ENCODE measurements at places on chromosomes 16 and 17.

DNA sequence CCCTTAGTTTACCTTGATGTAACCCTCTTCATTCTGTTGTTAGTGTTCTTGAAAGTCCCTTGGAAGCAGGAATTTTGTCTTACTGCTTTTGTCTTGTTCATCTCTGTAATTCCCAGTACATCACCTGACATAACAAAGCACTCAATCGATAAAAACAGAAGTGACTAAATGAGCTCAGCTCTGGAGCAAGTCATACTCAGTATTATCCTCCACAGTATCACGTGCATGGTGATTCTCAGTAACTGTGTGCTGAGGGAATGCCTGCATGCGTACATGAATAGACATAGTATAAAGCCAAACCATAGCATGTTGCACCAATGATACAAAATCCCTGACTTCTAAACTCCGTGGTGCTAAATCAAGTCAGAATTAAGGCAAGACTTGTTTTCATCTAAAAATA is 7.2 kb downstream of the KRT38 start:
- DNase-seq = no peak

GRCh38 chr17:3921502-3922319 is 5.4 kb upstream of the P2RX1 start:
- DNase-seq = no peak

DNA sequence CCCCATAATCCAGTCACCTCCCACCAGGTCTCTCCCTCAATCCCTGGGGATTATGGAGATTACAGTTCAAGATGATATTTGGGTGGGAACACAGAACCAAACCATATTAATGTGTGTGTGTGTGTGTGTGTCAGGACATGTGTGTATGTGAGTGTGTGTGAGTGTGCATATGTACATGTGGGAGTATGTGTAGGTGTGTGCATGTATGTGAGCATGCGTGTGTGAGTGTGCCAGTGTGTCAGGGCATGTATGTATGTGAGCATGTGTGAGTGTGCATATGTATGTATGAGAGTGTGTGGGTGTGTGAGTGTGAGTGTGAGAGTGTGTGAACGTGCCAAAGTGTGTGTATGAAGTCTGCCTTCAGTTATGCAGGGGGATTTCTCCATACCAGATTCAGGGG is 37.8 kb downstream of the RGS9 start:
- DNase-seq = no peak

DNA sequence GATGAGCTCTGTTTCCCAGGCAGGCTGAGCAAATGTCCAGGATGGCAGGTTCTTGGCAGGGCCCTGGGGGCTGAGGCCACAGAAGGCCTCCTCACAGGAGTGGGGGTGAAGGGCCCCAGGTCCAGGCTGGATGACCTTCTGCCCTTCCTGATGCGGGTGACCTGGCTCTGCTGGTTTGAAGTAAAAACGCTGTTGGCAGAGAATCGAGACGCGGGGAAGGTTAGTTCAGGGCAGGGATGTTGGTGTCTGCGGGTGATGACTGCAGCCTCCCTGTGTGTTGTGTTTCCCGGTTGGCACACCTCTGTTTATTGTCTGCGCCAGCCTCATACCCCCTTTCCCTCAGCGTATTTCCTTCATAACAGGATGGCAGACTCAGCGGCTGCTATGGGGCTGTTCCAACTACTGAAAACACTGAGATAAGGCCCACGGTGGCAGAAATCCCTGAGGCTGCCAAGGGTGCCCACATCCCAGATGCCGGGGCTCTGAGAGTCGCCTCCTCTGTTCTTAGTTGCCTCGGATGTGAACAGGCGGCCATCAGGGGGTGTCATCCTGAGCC is 104.6 kb downstream of the METRNL start:
- peak; percentile 55 for DNase-seq

DNA sequence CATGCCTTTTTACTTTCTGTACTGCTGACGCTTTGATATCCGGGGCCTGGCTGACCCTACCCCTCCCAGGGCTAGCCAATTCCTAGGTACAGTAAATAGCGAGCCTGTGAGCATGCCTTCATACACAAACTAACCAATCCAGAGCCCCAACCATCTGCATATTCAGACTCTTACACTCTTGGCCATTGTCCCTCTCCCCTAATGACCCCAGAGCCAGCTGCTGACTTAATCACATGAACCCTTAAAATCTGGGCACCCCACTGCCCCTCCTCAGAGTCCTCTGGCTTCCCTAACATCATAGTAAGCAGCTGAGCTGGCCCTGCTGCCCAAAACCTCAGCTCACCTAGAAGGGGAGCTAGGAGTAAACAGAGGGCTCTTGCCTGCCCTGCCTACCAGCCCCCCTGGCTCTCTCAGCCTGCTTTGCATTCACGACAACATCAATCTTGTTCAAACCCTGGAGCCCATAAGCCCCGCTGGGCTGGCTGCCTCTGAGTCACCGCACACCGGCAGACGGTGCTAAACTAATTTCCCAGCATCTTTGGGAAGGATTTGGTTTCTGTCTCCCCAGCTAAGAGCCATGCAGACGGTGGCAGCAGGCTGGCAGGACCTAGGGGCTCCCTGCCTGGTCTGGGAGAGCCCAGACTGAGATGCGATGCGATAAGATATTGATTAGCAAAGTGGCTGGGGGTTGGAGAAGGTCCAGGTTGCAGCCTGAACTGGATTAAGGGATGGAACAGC is 63.2 kb downstream of the CLEC19A start:
- DNase-seq = no peak

GRCh38 chr17:19443148-19443547 is 32.1 kb downstream of the RNF112 start:
- DNase-seq = no peak

DNA sequence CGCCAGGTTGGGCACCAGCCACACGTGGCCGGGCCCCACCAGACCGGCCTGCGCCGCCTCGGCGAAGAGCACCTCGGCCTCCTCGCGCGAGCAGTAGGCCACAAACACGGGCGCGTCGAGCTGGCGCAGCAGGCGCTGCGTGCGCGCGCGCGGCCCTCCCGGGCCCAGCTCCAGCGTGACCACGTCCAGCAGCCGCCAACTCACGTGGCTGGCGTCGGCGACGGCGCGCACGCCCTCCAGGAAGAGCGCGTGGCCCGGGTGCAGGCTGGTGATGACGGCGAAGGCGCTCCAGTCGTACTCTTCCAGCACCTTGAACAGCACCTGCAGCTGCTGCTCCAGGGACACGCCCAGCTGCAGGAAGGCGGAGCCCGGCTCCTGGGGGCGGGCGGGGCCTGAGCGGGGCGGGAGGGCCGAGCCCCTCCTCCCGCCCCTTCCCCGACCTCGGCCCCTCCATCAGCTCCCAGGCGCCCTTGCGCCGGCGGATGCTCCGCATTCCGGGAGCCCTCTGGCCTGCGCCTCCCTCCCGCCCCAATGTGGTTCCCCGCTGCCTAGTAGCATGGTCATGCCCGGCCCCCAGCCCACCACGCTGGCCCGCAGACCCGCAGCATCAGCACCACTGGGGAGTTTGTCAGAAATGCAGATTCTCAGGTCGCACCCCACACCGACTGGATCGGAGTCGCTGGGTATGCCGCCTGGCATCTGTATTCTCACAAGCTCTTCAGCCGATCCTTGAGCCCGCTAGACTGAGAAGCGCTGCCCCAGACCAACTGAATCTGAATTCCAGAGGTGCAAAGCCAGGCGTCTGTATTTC is 7.2 kb downstream of the GRIN2C start:
- DNase-seq = no peak

Data from type B pancreatic cell (in vitro differentiated cells).